NCI-H1092 treated with DMSO at 0.1 percent for 48 hours (cell line): ENCODE measurements at places on chromosomes 11 and 22.

DNA sequence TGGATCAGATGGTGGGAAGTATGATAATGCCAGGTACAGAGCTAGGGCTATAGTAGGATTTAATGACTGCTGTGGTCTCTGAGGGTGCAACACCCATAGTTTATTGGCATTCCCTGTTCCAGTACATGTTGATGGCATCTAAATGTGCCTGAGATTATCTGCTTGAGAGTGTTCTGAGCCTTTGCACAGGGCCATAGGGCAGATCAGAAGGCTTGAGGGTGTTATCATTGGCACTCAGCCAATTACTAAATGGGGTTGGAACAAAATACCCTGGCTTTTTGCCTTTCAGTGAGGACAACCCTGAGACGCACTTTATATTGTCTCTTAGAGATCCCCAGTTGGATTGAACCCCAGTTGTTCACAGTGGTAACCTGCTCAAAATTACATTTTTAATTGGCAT, 6.7 kb downstream of the SLC5A12 start:
- DNase-seq = no peak

DNA sequence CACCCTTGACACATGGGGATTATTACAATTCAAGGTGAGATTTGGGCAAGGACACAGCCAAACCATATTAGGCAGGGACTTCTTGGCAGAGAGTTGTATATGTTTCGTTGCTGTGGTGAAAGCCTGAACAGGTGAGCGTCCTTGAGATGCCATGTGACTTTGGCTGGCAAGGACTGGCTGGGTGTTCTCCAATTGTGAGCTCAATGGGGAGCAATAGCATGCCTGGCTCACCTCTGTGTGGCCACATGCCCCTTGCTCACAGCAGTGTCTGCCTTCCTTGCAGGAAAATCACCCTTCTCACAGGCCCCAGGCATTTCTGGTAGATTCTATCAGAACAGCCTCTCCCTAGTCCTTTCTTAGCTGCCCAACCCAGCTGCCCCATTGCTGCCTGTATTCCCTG, 105.5 kb downstream of the PARVA start:
- no peak for DNase-seq

GRCh38 chr22:49156662-49157285, 670.9 kb downstream of the BRD1 start:
- DNase-seq = peak; percentile 84

- no peak for DNase-seq
Observed at GRCh38 chr11:74784726-74785125, 36.1 kb downstream of the RNF169 start.

DNA sequence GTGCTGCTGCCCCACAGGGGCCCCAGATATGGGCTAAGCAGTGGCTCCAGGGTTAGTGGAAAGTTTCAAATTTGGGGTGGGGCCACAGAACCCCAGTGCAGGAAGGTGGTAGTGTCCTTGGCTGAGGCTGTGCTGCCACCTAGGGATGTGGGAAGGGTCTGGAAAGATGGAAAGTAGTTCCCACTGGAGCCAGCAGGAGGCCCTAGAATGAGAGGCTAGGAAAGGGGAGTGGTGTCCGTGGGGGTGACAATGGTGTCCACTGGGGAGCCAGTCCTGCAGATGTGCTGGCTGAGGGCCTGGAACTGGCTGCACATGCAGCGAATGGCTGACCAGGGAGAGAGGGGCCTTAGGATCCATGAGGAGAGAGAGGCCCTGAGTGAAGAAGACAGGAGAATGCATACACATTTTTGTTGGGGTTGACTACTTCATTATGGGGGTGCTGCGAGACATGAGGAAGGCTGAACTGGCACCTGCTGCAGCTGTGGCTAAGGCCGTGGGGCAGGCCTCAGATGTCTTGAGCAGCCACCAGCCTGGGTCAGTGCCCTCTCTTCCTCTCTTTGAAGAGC, 21.1 kb downstream of the RFPL3 start:
- DNase-seq = peak; percentile 32

DNA sequence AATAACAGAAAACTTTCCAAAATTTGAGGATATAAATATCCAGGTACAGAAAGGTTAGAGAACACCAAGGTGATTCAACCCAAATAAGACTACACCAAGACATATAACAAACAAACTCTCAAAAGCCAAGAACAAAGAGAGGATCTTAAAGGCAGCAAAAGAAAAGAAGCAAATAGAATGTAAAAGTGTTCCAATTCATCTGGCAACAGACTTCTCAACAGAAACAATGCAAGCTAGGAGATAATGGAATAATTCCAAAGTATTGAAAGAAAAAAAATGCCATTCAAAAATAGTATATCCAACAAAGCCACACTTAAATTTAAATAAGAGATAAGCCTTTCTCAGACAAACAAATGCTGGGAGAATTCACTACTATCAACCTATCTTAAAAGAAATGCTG, 153.0 kb upstream of the FAT3 start:
- no peak for DNase-seq

DNA sequence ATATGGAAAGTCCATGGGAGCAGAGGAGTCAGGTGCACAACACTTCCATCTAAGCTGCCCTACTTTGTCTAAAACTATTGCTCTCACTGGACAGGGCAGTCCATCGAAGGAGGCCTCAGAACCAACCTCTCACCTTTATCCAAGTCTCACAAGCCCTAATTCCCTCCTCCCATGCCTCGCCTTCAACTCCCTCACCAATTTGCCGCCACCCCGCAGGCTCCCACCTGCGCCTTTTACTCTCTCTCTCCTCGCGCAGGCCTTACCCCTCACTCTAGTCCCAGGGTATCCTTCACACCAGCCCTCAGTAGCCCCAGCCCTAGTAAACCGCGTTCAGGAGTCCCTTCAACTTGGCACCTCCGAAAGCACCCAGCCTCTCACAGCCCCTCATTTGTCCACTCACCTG, 451 bp downstream of the FHIP1B start:
- no peak for DNase-seq

DNA sequence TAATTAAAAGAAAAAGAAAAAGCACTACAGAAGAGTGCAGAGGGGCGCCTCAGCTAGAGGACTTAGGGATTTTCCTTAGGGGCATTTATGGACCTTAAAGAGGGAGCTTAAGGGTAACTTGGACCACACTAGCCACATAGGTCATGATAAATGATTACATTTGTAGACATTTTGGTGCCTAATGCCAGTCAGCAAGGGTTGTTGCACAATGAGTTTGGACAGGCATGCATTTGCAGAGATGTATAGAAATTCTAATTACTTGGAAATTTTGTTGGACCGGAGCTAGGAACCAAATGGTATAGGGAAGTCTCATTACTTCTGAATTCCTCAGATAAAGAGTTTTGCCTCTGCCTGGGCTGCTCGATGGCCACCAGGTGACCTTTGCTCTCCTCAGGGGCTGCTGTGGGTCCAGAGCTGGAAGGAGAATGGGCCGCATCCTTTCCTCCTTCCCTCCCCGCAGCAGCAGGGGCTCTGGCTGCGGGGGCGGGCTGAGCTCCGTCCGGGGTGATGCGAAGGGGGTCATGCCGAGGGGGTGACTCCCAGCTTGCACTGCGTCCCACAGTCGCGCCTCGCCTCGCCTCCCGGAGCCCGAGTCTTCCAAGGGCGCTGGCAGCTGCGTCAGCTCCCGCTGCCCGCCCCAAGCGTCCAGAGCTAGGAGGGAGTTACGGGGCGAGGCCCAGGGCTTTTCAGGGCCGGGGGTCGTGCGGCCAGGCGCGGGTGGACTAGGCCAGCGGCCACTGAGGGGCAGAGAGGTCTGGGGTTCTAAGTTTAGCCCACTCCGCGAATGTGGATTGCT, 20.3 kb upstream of the MALAT1 start:
- no peak for DNase-seq

GRCh38 chr11:47033439-47033838, 96.9 kb downstream of the CSTPP1 start:
- no peak for DNase-seq

DNA sequence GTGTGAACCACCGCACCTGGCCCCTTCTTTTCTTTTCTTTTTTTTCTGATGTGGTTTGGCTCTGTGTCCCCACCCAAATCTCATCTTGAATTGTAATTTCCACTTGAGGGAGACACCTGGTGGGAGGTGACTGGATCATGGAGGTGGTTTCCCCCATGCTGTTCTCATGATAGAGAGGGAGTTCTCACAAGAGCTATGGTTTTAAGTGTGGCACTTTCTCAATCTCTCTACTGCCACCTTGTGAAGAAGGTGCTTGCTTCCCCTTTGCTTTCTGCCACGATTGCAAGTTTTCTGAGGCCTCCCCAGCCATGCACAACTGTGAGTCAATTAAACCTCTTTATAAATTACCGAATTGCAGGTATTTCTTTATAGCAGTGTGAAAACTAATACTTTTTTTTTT, 4.9 kb upstream of the TCN2 start:
- DNase-seq = peak; percentile 24

- no peak for DNase-seq
Observed at GRCh38 chr11:28417601-28418323, 309.6 kb downstream of the METTL15 start.

DNA sequence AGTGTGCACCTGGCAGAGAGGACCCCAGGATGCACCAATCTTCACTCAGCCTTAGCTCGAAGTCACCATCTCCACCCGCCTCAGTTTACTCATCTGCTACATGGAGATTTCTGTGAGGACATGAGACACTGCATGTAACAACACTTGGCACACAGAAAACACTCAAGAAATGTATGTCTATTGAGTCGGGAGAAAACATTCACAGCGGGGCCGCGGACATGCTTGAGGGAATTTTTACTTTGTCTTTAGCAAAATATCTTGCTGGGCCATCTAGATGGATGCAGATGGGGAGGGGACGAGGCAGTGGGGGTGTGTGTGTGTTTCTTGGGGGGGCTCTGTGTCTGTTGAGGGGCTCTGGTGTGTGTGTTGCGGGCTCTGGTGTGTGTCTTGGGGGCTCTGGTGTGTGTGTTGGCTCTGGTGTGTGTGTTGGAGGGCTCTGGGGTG, 28.4 kb upstream of the RFPL3 start:
- no peak for DNase-seq

- DNase-seq = peak; percentile 13
Observed at GRCh38 chr22:50148991-50149721, 21.4 kb upstream of the PANX2 start.

- DNase-seq = no peak
Observed at GRCh38 chr11:128684549-128685401, 9.1 kb upstream of the FLI1 start.

DNA sequence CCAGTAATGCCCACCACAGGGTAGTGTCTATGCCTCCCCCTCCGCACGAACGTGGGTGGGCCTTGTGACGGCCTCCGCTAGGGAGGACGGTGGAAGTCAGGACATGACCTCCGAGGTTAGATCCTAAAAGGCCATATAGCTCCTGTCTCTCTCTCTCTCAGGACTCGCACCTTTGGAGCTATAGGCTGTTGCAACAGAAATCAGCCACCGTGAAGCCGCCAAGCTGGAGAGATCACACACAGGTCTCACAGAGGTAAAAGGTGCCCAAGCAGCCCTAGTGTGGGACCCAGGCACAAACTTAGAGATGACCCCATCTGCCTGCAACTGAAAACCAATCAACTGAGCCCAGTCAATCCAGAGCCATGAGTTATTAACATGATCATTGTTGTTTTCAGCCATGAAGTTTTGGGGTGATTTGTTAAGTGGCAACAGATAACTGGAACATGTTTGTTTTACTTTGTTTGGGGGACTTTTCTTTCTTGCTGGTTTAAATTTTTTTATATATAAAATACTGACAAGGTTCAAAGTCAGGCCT, 7.4 kb upstream of the NAP1L4 start:
- DNase-seq = no peak

- DNase-seq = no peak
Observed at GRCh38 chr22:46584081-46584921, 35.9 kb upstream of the GRAMD4 start.

GRCh38 chr11:134170919-134171281, 52.9 kb downstream of the NCAPD3 start:
- DNase-seq = no peak

DNA sequence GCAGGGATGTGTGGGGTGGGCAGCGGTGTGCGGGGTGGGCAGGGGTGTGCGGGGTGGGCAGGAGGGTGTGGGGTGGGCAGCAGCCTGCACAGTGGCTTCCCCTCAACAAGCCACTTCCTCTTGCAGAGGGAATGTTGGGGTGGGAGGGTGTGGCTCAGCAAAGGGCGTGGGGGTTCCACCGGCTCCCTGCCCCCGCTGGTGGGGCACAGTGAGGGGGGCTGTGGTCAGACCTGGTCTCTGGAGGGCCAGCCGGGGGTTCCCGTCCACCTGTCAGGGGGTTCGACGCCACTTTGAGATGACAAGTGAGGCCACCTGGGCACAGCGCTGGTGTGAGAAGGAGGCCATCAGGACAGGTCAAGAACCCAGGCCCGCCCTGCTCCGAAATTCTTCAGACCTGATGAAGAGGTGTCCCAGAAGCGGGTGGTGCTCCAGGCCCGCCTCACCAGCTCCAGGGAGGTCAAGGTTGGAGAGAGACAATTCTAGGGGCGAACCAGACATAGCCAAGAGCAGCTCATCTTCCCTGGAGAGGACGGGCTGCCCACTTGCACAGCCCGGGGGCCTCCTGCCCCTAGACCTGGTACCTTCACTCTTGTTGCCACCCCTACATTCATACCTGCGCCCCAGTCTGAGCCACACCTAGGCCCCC, 1.3 kb downstream of the C11orf21 start:
- no peak for DNase-seq

- no peak for DNase-seq
Observed at GRCh38 chr11:12889243-12889642, 119.9 kb upstream of the RASSF10 start.

- no peak for DNase-seq
Observed at GRCh38 chr11:69978841-69979614, 99.1 kb upstream of the ANO1 start.

DNA sequence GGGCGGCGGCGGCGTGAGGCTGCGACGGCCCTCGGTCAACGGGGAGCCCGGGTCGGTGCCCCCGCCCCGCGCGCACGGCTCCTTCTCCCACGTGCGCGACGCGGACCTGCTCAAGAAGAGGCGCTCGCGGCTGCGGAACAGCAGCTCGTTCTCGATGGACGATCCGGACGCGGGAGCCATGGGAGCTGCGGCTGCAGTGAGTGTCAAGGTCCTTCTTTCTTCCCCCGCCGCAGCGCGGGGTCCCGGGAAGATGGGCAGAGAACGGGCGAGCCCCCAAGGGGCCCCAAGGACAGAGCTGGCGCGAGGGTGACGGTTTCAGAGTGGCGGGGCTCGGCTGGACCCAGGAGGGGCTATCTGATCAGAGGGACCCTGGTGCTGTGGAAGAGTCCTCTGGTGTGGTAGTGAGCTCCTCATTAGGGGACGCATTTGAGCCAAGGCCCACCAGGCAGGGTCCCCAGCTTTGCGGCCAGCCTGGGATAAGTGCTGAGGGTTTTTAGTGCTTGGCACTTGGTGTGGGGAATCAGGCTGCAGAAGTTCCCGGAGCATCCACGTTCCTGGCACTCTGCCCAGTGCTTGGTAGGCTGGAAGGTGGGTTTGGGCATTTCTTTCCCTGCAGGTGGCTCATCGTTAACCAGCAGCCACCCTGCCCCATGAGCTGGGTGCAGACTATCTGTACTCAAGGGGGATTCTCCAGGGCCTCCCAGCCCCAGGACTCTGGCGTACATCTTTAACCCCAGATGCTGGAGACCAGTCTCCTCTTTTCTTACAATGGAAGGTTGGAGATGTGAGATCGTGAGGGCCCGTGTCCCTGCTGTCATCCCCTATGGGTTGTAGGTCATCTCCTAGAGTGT, 9.8 kb downstream of the EHBP1L1 start:
- DNase-seq = no peak
